ENCODE measurements at places on chromosomes 2 and 18. TPM values are rescaled to one million over a fixed set of nuclear protein-coding genes. Genes with fewer than 3 reads are reported as not detected.

GRCh38 chr2:46298522-46299353, 1.5 kb downstream of the EPAS1 start:
- H3K27me3 ChIP-seq = peaks cover 61% of the 10 kb centered on the region
- peaks cover 27% of the 10 kb centered on the region for H3K4me1 ChIP-seq
- H3K27ac ChIP-seq = no peak overlapping the region
- no peaks in the 10 kb centered on the region for H3K36me3 ChIP-seq

DNA sequence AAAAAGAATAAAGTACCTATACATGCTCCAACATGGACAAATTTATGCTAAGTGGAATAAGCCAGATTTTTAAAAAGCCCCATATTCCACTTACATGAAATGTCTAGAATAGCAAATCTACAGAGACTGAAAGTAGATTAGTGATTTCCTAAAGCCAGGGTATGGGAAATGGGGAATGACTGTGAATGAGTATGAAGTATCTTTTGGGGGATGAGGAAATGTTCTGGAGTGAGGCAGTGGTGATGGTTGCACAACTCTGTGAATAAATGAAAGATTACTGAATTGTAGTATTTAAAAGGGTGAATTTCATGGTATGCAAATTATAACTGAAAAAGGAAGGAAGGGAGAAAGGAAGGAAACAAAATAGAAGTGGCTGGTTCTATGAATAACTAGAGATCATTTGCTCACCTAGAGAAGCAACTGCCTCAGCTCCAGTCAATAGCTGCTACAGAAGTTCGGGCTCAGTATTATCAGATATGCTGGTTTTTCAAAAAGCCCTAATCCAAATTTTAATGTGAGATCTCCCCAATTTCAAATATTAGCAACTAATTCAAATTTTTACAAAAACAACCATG, 39.3 kb downstream of the MAP3K2 start:
- no peak overlapping the region for H3K4me3 ChIP-seq
- DNase-seq = no peak
- no peaks in the 10 kb centered on the region for H3K27me3 ChIP-seq

GRCh38 chr2:167318581-167318980, 430.3 kb downstream of the XIRP2 start:
- DNase-seq = no peak
- no peak overlapping the region for H3K4me3 ChIP-seq
- H3K36me3 ChIP-seq = no peaks in the 10 kb centered on the region
- no peaks in the 10 kb centered on the region for H3K4me1 ChIP-seq
- no peaks in the 10 kb centered on the region for H3K27me3 ChIP-seq

Gene AMER3
- total RNA-seq = not detected

Gene MALL
- total RNA-seq = not detected

DNA sequence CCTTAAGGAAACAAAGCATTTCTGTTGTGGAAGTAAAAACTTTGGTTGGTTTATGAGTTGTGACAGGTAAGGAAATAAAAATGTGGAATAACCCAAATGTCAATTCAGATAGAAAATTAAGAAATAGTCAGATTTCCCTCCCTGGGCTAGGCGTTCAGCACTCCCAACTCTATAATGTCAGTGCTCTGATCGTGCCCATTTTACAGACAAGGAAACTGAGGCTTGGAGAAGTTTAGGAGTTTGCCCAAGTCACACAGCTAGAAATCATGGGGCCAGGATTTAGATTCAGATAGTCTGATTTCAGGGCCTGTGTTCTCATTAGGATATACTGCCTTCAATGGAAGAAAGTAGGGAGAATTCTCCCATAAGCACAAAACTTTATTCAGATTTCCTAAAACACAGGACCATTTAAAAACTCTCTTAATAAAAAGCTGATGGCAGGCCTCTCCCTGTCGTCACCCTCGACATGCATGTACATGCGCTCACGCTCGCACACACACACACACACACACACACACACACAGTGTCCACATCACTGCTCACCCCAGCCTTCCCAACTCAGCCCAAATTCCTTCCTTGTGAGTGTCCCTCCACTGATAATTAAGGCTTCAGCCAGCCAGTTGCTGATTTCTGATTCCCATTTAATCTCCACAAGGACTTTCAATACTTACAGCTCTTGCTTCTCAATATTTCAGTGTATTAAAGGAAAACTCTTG, 49.1 kb upstream of the SLC14A2 start:
- H3K36me3 ChIP-seq = no peaks in the 10 kb centered on the region
- no peaks in the 10 kb centered on the region for H3K4me1 ChIP-seq
- H3K4me3 ChIP-seq = no peak overlapping the region
- no peaks in the 10 kb centered on the region for H3K27me3 ChIP-seq
- no peak for DNase-seq

DNA sequence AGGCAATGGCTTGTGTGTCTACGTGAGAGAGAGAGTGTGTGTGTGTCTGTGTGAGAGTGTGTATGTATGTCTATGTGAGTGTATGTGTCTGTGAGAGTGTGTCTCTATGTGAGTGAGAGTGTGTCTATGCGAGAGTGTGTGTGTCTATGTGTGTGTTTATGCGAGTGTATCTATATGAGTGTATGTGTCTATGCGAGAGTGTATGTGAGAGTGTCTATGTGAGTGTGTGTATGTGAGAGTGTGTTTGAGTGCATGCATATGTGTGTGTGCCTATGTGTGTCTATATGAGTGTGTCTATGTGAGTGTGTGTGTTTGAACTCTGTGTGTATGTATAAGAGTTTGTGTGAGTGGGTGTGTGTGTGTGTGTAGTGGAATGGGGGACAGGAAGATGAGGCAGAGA, 9.8 kb upstream of the GNLY start:
- H3K4me3 ChIP-seq = no peak overlapping the region
- no peaks in the 10 kb centered on the region for H3K36me3 ChIP-seq
- H3K27me3 ChIP-seq = peaks cover 2% of the 10 kb centered on the region
- DNase-seq = no peak

GRCh38 chr2:177908182-177908581, 164.4 kb downstream of the PDE11A start:
- H3K4me3 ChIP-seq = no peak overlapping the region
- peaks cover 4% of the 10 kb centered on the region for H3K27me3 ChIP-seq
- H3K36me3 ChIP-seq = no peaks in the 10 kb centered on the region
- peaks cover 2% of the 10 kb centered on the region for H3K4me1 ChIP-seq
- no peak overlapping the region for H3K27ac ChIP-seq

- no peak overlapping the region for H3K27ac ChIP-seq
- no peaks in the 10 kb centered on the region for H3K4me1 ChIP-seq
Observed at GRCh38 chr18:67550872-67551520, 34.5 kb upstream of the DSEL start.

Gene SEMA4C
- 10.4 TPM for total RNA-seq

DNA sequence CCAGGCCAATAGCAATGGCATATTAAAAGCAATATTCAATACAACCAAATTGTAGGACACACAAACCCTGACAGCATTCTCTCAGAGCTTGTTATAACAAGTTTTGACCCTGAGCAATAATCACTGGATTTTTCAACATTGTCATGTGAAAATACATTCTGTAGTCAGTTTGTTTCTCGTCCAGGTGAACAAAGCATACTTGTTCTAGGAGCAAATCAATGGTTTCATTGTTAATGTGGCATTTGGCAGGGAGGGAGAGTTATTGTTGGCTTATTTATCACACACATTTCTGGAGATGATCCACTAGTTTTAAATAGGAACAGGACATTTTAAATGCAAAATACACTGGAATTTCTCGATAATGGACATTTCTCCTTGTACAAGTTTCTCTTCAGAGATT, 69.9 kb upstream of the L3MBTL4 start:
- H3K4me3 ChIP-seq = no peak overlapping the region
- no peaks in the 10 kb centered on the region for H3K27me3 ChIP-seq
- no peak for DNase-seq
- no peak overlapping the region for H3K27ac ChIP-seq
- H3K4me1 ChIP-seq = no peaks in the 10 kb centered on the region
- no peaks in the 10 kb centered on the region for H3K36me3 ChIP-seq

- no peaks in the 10 kb centered on the region for H3K27me3 ChIP-seq
- no peak overlapping the region for H3K4me3 ChIP-seq
- no peaks in the 10 kb centered on the region for H3K4me1 ChIP-seq
- no peak for DNase-seq
- peaks cover 38% of the 10 kb centered on the region for H3K36me3 ChIP-seq
- no peak overlapping the region for H3K27ac ChIP-seq
Observed at GRCh38 chr2:138559641-138560040, 58.1 kb downstream of the SPOPL start.

- no peak overlapping the region for H3K27ac ChIP-seq
- H3K36me3 ChIP-seq = no peaks in the 10 kb centered on the region
- DNase-seq = no peak
- no peak overlapping the region for H3K4me3 ChIP-seq
Observed at GRCh38 chr2:220334871-220335590, 707.6 kb downstream of the SLC4A3 start.

DNA sequence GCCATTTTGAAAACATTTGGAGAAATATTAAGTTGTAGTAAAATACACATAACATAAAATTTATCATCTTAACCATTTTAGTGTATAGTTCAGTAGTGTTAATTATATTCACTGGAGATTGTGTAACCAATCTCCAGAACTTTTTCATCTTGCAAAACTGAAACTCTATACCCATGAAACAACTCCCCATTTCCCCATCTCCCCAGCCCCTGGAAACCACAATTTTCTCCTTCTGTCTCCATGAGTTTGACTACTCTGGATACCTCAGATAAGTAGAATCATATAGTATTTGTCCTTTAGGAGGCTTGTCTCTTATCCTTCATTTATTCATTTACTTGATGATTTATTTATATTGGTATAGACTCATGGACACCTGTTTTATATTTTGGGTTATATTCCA, 392.9 kb downstream of the SETBP1 start:
- no peaks in the 10 kb centered on the region for H3K36me3 ChIP-seq
- DNase-seq = no peak
- H3K4me3 ChIP-seq = no peak overlapping the region
- H3K27ac ChIP-seq = no peak overlapping the region

Gene RANBP2
- total RNA-seq = 71.3 TPM

- no peak for DNase-seq
- no peaks in the 10 kb centered on the region for H3K27me3 ChIP-seq
- H3K36me3 ChIP-seq = no peaks in the 10 kb centered on the region
- no peak overlapping the region for H3K4me3 ChIP-seq
Observed at GRCh38 chr2:85935746-85936208, 47.0 kb upstream of the ST3GAL5 start.

GRCh38 chr18:62610701-62611411, 88.0 kb downstream of the ZCCHC2 start:
- H3K27me3 ChIP-seq = peaks cover 22% of the 10 kb centered on the region
- H3K27ac ChIP-seq = no peak overlapping the region
- no peaks in the 10 kb centered on the region for H3K36me3 ChIP-seq
- H3K4me3 ChIP-seq = no peak overlapping the region

DNA sequence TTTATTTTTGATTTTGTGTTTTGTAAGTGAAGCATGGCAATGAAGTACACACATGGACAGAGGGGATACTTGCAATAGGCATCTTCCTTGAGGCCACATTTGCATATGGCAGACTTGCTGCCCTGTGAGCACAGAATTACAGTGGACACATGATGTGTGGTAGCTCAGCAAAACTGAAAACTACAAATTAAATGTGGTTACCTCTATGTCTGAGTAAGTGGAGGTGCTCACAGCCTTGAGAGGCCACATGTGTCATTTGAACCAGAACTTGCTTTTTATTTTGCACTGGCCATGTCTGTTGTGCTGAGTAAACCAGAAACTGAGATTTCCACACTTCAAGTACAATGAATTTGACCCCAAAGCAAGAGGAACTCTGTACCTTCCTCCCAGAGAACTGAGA, 998.5 kb upstream of the NXPH2 start:
- DNase-seq = no peak
- no peak overlapping the region for H3K27ac ChIP-seq
- H3K4me3 ChIP-seq = no peak overlapping the region
- H3K4me1 ChIP-seq = no peaks in the 10 kb centered on the region
- H3K36me3 ChIP-seq = no peaks in the 10 kb centered on the region

DNA sequence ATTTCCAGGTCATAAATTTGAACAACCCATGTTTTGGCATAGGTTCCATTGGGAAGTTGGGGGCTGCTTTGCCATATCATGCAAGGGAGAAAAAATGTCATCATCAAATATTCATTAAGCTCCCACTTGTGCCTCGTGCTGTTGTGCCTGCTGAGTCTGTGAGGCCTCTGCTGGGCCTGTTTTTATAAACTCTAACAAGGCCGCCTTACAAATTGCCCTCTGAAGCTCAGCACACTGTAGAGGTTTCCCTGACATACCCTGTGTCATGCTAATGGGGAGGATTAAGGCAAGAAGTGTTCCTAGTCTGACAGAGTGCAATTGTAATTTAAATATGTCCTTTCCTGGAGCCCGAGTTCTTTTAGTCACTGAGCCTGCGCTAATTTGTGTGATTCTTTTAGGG, 17.6 kb downstream of the OSBPL6 start:
- no peak for DNase-seq
- no peak overlapping the region for H3K27ac ChIP-seq
- no peaks in the 10 kb centered on the region for H3K36me3 ChIP-seq
- H3K4me1 ChIP-seq = no peaks in the 10 kb centered on the region

DNA sequence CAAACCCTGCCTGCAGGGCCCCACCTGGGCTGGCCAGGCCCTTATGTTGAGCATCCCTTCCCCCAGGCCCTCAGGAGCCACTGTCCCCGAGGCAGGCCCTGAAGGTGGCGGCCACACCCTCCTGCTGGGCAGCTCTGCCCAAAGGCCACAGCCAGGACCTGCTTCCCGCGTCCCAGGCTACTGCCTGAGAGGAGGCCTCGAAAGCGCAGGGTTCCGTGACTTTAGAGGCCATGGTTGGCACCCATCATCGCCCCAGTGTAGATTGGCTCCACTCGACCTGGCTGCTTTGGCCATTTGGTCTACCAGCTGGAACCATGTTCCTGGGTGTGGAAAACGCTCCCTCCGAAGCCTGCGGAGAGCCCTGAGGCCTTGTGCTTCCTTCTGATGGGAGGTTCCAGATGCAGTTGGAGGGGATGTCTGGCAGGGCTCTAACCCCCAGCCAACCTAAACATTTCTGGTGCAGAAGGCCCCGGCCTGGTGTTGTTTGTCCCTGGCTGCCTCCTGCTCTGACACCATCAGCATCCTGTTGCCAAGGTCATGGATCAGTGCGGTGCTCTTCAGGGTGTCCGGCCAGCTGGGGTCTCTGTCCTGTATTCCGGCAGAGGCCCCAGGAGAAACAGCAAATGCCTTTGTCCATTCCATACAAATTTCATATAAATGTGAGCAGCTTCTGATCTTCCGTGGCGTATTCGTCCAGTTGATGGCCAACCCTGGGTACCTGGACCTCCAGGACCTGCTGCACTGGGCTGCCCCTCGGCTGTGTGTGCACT, 14.7 kb downstream of the CAPN10 start:
- H3K27ac ChIP-seq = no peak overlapping the region
- no peaks in the 10 kb centered on the region for H3K27me3 ChIP-seq
- H3K4me3 ChIP-seq = no peak overlapping the region
- H3K36me3 ChIP-seq = no peaks in the 10 kb centered on the region

Gene EGR4
- 0.11 TPM for total RNA-seq

- no peak for DNase-seq
- H3K4me3 ChIP-seq = no peak overlapping the region
- no peaks in the 10 kb centered on the region for H3K4me1 ChIP-seq
- no peak overlapping the region for H3K27ac ChIP-seq
Observed at GRCh38 chr2:204449977-204450376, 95.3 kb upstream of the PARD3B start.

All from activated CD8-positive, alpha-beta T cell treated with anti-CD3 and anti-CD28 coated beads for 36 hours (primary cell).